Fibroblast of skin of right quadriceps (primary cell): ENCODE measurements at places on chromosomes 7 and 10.
A peak's percentile ranks its signal among the peaks of the same experiment; 100 is the strongest.

- DNase-seq, result no peak
Observed at GRCh38 chr7:26618449-26618848, 245.9 kb downstream of the SKAP2 start.

- no peak for DNase-seq
Observed at GRCh38 chr7:121433775-121434174, 37.7 kb upstream of the FAM3C start.

DNA sequence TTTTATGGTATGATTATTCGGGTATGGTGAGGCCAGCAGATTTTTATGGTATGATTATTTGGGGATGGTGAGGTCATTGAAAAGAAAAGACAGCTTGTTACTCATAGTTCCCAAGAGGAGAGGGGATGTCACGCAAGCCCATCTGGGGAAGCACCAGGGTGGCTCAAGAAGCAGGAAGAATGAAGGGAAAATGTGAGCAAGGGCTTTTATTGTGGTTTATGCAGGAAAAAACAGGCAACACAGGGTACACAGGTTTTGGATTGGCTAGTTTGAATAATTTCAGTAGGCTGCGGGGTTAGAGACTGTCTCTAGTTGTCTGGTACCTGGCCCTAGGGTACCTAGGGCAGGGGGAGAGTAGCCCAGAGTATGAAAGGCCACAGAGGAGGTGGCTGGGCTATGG lies 26.8 kb upstream of the DGKI start:
- peak; percentile 89 for DNase-seq

GRCh38 chr10:108982159-108982558 lies 941.2 kb downstream of the XPNPEP1 start:
- DNase-seq, result peak; percentile 2

DNA sequence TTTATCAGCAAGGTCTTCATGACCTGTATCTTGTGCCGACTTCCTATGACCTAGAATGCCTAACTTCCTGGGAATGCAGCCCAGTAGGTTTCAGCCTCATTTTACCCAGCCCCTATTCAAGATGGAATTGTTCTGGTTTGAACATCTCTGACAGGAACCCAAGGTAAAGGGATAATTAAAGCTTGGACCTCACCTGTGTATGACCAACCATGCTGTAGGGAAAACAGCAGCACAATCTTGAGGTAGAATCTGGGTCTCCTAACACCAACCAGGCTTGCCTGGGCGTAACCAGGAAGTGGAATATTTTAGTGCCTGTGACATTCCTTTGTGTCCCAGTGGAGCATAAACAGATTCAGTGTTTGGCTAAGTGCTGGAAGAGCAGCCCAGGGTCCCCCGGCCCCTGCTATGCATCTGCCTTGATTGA lies 94.1 kb downstream of the PFKFB3 start:
- no peak for DNase-seq

- DNase-seq, result no peak
Observed at GRCh38 chr7:29326864-29327263, 132.3 kb downstream of the CHN2 start.

GRCh38 chr10:50431791-50432190 lies 180.5 kb upstream of the ASAH2 start:
- DNase-seq, result peak; percentile 79
